ENCODE measurements at places on chromosomes 12 and 14.

- DNase-seq = no peak
These were observed 2.2 kb upstream of the ZC2HC1C start for GRCh38 chr14:75067212-75067611.

DNA sequence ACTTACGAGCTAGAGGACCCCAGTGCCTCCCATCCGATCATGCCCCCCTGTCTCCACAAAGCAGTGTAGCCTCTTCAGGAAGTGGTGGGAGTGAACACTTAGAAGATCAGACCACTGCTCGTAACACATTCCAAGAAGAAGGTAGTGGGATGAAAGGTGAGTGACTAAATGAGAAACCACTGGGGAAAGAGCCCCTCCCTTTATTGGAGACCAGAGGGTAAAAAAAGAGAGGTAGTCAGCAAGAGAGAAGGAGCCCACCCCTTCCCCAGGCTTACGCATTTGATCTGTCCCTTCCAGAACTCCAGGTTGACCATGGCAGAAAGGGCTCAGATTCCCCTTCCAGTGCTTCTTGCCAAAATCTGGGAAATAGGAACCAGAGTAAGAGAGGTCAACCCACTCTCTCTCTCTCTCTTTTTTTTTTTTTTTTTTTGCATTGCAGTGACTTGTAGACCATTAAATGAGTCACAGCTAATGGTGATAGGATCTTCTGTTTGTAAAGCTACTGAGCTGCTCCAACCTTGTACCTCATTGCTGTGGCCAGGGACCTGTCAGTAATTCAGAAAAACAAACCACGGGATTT, 165.4 kb downstream of the GCH1 start:
- no peak for DNase-seq

- DNase-seq = no peak
These were observed 46.1 kb downstream of the MAPKAPK5 start for GRCh38 chr12:111887926-111888745.

DNA sequence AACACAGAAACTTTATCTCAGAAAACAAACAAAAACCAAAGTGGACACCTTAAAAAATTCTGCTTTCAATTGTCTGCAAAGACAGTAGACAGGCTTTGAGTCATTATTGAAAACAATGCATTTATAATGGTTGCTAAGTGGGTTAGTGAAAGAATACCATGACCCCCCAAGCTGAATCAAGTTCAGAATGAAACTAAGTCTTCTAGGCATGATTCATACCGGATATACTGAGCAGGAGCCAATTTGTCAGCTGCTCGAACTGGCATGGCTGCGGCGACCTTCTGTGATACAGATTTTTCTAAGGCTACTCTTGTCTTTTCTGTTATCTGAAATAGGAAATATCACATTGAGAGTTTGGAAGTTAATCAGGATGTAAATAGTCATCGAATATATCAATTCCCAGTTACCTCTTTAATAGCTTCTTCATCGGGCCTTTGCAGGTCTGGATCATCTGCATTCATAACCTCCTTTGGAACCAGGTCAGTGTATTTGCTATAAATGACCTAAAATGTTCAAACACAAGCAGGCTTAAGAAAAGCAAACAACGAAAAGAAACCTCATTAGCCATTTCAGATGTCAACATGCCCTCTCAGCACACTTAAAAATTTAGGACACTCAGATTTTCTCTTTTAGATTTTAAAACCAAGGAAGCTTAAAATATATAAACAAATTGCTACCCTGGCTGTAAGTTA, 22.3 kb downstream of the SNW1 start:
- DNase-seq = no peak

DNA sequence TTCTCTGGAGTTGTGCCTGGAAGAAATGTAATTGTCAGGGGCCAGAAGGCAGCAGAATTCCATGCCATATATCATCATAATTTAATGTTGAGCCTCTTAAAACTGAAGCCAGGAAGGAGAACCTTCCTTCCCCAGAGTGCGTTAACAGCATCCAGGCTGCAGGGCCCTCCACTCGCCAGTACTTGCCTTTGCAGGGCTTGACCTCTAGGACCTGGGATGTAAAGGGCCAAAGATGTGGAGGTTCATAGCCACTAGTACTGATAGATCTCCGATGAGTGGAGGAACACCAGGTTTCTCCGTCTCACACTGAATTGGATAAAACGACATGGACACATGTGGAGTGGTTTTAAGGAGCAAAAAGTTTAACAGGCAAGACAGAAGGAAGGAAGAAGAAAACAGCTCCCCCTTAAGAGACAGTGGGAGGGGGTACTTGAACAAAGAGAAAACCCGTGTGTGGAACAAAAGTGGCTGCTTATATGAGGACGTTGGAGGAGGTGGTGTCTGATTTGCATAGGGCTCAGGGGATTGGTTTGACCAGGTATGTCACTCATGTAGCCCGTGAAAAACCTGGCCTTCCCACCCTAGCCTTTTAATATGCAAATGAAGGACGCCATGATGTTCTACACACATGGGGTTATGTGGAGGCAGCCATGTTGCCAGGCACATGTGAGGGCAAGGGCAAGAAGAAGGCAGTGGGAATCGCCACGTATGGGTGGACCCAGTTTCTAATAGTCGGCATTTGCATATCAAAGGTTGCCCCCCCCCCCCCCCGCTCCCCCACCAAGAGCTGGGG, 38.8 kb upstream of the WSCD2 start:
- DNase-seq = no peak

DNA sequence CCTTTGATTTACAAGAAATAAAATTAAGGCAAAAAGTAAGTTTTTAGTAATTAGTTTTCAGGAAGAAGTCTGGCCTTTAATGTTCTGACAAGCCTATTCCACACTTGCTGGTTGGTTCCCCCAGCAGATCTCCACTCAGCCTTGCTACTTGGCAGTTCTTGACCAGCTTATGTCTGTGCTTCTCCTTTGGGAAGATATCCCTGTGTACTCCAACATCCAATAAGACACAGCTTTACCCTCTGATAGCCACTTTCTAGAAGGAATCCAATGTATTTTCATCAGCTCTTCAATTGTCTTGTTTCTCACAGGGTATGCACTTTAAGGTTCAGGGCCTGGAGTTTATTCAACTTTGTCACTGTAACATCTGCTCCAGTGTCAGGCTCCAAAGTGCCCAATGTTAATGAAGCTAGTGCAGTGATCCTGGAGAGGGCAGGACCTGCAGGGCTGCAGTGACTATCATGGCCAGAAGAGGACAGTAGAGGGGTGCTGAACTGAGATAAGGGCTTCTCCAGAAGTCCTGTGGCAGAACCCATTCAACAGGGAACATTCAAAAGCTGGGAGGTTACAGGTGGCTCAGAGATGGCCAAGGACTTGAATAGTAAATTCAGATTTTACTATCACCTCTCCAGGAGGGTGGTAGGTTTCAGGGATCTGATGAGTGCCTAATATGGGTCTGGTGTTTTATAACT, 22.9 kb downstream of the JKAMP start:
- DNase-seq = no peak

- DNase-seq = no peak
These were observed 112.3 kb downstream of the ZFP36L1 start for GRCh38 chr14:68680541-68681051.

DNA sequence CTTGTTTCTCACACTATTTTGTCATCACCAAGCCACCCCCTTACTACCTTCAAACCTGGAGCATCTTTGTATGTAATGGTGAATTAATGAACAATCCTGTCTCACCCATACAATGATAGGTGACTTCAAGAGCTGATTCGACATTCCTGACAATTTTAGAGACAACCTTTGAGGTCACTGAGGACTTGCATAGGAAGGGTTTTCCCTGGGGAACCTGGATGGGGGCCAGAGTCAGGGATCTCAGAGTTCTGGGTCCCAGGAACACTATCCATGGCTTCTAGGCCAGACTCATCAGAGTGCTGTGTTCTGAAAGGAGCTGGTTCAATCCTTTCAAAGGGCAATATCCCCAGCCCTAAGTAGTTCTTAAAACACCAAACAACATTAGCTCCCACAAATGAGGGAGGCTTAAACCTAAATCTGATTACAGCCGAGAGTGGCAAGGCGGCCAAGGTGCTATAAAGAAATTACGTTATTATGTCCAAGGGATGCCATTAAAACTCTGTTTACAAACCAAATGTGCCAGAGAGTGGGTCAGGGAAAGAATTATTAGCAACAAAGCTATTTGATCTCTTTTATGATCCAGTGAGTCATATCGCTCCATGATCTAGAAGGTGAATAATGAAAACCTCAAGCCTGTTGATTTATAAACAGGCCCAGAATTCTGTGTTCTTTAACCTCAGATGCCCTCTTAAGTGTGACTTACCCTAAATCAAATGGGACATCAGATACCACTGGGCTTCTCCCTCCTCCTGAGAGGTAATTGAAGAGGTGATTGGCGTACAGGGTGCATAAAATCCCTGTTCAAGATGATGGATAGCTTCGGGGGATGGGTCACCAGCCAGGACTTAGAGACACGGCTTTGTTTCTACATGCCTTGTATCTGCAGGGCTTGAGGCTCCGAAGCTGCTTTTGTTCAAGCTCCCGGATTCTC, 230.2 kb upstream of the TBX3 start:
- DNase-seq = no peak

DNA sequence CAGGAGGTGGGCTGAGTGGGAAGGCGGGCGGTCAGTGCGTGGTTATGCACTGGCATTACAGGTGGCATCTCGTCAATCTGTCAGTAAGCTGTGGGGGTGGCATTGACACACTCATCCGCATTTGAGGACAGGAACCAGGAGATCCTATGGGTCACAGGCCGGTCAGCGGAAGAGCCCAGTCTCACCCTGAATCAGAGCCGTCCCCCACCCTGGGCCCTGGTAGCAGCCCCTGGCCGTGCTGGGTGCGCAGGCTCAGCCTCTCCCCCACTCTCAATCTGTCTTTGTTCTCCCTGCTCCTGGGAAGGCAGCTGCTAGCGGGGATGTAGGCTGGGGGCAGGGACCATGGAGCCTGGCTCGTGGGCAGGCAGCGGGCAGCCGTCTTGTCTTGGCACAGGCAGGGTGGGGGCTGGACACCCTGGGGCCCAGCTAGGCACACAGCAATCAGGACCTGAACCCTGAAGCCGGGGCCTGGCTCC, 5.1 kb downstream of the INF2 start:
- no peak for DNase-seq

DNA sequence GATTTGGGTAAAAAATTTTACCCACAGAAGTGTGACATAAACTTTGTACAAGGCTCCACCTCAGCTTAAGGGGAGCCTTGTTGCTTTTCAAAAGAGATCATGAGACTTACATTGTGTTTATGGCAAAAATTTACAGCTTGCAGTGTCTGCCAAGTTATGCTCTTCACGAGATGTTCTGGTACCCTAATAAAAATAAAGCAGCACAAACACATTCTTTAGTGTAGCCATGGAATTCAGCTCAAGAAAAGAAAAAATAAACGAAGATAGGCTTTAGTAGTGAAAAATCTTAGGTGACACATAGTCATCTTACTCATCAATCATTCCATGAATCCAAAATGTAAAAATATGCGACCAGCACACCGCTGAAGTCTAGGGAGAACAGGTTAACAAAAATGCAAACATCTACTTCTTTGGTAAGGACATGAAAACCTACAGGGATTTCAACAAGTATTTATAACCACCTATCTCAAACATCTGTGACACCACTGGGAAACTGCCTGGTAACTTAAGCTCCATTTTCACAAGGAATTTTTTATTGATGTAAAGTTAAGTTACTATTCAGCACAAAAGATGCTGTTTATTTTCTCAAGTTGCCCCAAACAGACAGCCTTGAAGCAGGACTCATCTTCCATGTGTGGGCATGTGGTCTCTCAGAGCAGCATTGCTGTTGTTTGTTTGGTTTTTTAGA, 32.9 kb downstream of the DMAC2L start:
- no peak for DNase-seq

GRCh38 chr12:68414988-68415387, 82.8 kb upstream of the MDM1 start:
- DNase-seq = no peak

DNA sequence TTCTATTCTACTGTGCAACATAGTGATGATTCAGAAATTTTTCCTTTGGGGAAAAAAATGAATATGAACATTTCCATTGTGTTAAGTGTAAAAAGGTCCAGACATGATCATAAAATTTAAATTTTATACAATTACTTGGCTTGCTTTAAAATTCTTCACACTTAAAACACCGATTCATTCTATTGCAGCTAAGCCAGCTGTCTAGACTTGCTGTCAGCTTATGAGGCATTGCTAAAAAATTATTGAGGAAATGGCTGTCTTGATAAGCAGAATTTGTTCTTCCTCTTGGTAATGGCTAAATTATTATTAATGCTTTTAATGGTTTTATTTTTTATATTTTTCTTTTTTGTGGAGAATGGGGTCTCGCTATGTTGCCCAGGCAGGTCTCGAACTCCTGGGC, 1.8 kb downstream of the LYSET start:
- no peak for DNase-seq

- no peak for DNase-seq
These were observed at the start of gene MDGA2 for GRCh38 chr14:47675466-47676314. MDGA2 (minus strand) TSS chr14:47675605.

GRCh38 chr14:88233915-88234314, 89.2 kb downstream of the KCNK10 start:
- DNase-seq = no peak

All from esophagus squamous epithelium (tissue), 5 donors.